Effector CD4-positive, alpha-beta T cell (primary cell): ENCODE measurements at places on chromosomes 4 and X.

DNA sequence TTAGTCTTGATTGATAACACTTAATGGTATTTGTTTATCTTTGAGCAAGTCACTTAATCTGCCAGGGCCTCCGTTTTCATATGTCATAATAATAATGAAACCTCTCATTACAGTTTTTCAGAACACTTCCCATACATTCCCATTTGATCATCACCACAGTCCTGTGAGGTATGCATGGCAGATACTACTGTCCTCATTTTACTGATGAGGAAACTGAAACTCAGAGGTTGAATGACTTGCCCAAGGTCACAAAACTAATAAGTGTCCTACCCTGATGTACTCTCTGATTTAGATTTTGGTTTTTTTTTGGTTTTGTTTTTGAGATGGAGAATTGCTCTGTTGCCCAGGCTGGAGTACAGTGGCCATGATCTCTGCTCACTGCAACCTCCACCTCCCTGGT, 25.7 kb downstream of the ZFX start:
- no peak for DNase-seq

DNA sequence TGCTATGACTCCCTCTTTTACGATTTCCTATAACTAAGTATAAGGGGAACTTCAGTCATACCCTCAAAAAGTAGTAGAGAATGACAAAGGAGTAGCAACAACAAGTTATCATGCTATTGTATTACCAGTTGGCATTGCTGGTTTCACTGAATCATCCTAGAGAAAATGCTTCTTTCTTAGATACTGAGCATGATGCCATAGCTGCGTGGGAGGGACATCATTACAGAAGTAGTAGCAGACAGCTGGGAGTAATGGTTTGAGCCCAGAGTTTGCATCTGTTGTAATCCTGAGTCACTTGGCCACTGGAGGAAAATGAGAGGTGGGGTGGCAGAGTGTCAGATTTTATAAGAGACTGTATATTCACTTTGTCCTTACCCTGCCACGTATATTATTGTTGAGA, 38.6 kb downstream of the MTMR1 start:
- no peak for DNase-seq

DNA sequence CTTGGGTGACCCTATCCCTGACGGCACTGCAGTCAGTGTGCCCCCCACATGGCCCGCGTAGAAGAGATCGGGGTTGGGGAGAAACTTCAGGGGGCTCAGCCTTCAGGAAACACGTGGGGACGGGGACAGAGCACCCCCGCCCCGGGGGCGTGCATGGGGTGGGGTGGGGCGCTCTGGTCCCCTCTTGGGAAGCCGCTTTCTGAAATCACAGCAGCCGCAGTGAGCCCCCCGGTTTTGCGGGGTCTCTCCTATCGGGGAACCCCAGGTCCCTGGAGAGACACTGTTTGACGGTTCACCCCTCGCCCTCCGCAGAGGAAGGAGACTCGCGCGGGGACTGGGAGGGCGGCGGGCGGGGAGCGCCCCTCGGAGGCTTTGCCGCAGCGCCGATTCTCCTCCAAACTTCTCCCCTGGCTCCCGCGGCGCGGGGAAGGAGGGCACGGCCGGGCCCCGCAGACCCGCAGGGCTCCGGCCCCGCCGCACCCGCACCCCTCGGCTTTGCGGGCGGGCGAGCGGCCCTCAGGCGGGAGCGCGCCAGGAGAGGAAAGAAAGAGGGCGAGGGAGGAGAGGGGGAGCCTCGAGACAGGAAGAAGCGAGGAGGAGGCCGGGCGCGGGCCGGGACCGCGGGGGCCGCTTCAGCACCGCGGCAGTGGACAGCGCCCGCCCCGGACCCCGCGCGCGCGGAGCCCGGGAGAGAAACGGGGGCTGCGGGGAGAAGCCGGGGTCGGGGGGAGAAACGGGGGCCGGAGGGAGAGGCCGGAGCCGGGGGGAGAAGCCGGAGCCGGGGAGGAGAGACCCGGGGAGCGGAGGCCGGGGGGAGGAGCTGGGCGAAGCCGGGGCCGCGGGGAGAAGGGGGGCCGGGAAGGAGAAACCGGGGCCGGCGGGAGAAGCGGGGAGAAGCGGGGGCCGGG, 612 bp downstream of the CPLX1 start:
- no peak for DNase-seq

DNA sequence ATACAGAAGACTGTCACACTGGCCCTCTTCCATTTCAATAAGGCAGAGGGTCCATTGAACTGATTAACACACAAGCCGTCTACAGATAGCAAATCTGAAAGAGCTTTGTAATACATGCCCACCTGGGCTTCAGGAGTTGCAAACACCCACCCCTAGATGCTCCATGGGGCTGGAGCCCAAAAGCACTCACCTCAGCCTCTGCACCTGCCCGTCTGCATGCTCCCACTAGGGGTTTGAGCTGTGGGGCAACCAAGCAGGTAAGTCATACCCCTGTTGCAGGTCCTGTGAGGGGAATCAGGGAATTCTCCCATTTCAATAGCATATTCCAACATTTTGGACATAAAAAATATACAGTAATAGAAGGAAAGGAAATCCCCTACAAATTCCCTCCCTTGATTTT, 243.0 kb upstream of the KCNIP4 start:
- DNase-seq, result no peak

DNA sequence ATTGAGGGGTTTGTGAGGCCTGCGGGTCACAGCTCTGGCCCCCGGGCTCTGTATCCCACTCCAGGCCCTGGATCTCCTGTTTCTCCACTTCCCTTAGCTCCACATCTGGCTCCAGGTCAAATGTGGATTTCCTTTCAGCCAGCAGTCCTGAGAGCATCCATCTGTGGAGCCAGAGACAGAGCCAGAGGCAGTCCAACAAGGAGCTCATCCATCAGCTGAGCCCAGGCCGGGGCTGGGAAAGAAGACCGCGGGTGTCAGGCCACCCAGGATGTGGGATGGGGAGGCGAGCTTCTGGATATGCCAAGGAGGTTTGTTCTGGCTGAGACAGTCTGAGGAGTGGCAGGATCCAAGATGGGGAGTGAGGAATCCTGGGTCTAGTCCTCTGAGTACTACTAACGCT, 91.7 kb downstream of the EFNB1 start:
- DNase-seq, result no peak
